ENCODE measurements at places on chromosomes 4 and X. TPM values are rescaled to one million over a fixed set of nuclear protein-coding genes. Genes with fewer than 3 reads are reported as not detected.

- H3K4me3 ChIP-seq, result no peak overlapping the region
- peaks cover 5% of the 10 kb centered on the region for H3K4me1 ChIP-seq
- no peaks in the 10 kb centered on the region for H3K36me3 ChIP-seq
Observed at GRCh38 chr4:30538794-30539193, 181.4 kb upstream of the PCDH7 start.

DNA sequence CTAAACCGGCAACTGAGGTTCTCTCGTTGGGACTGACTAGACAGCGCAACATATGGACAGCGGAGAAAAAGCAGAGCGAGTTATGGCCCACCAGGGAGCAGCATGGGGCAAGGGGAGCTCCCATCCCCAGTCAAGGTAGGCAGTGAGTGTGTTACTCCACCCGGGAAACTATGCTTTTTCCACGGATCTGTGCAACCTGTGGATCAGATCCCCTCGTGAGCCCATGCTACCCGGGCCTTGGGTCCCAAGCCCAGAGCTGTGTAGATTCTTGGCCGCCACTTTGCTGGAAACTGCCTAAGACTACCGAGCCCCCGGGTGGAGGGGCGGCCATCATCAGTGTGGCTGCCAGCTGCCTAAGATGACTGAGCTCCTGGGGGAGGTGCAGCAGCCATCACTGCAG, 140.9 kb downstream of the PAPSS1 start:
- H3K36me3 ChIP-seq, result no peaks in the 10 kb centered on the region
- no peak overlapping the region for H3K4me3 ChIP-seq
- H3K4me1 ChIP-seq, result no peaks in the 10 kb centered on the region
- no peak overlapping the region for H3K27ac ChIP-seq

Gene ATXN3L
- total RNA-seq, result not detected

- H3K27ac ChIP-seq, result no peak overlapping the region
- peaks cover 22% of the 10 kb centered on the region for H3K4me1 ChIP-seq
- DNase-seq, result no peak
Observed at GRCh38 chr4:72311291-72311690, 257.7 kb downstream of the ADAMTS3 start.

Data from mesothelial cell of epicardium (in vitro differentiated cells).